MV-4-11 (cell line): ENCODE measurements at places on chromosomes 3 and 15.

- no peak for DNase-seq
Observed at GRCh38 chr3:183987000-183987600, 30.6 kb downstream of the ABCC5 start.

DNA sequence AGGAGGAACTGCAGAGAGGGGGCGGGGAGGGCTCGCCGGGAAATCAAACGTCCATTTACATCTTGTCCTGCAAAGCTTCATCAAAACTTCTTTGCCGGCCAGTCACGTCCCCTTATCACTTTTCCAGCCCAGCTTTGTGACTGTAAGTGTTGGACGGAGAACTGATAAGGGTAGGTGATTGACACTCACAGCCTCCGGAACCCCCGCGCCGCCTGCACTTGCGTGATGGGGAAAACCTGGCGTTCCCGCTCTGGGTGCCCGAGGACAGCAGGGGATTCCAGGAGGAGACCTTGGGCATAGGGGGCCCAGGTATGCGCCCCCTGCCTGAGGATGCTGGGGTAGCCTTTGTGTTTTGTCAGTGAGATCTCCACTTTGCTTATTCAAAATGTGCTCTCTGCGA, 72.8 kb upstream of the ANKRD34C start:
- DNase-seq: no peak

DNA sequence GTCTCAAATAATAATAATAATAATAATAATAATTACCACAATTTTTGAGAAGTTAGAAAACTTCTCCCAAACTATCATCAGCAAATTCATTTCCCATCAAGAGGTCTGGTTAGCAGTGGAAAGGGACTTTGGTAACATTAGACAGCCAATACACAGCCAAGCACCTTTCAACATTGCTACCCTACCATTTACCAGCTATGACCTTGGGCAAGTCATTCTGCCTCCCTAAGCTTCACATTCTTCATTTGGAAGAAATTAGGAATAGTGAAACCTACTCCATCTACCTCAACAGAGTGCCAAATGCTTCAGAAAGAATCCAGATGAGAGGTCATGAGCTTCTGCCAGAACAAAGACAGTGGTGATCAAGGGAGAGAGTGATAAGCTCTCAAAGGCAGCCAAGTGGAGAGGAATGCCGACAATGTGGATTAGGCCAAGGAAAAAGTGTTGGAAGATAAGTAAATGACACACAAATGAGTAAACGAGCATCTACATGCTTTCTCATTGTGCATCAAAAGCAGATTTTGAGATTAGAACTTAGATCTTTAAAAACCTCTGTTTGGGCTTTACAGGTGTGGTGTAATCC, 42.9 kb upstream of the LPP start:
- DNase-seq: no peak

DNA sequence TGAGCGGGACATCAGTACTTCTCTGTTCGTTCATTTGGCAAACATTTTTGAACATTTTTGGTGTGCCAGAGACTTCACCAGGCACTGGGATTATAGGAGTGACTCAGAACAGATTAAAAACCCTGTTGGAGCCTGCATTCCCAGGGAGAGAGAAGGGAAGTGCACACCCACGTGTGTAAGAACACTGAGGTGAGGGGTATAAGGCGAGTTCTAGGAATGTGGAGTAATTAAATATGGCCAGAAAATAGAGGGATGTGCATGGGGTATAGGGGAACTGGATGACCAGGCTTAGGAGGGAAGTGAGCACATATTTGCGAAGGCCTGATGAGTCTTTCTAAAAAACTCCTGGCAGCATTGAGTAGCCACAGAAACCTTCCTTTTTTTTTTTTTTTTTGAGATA, 401.2 kb upstream of the C2CD4B start:
- DNase-seq: no peak

- DNase-seq: no peak
Observed at GRCh38 chr3:74789111-74789510, 174.7 kb upstream of the CNTN3 start.

DNA sequence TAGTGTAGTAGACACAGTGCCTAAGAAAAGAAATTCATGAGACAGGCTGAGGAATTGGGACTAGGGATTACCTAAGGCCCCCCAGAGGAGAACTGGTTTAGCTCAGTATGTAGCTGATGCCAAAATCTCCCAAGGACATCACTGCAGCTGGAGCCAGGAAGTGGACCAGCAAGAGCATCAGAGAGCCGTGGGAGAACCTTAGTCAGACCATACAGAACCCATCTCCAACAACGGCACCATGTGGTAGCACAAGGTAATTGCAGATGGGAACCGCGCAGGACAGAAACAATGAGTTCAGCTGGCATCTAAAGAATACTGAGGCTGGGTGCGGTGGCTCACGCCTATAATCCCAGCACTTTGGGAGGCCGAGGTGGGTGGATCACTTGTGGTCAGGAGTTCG, 81.7 kb downstream of the WNT5A start:
- DNase-seq: no peak

GRCh38 chr3:53775834-53776251, 70.4 kb downstream of the CHDH start:
- DNase-seq: no peak

GRCh38 chr15:66698318-66698961, 3.6 kb upstream of the SMAD6 start:
- peak; percentile 53 for DNase-seq

GRCh38 chr3:184924547-184924946, 112.6 kb downstream of the VPS8 start:
- DNase-seq: no peak

DNA sequence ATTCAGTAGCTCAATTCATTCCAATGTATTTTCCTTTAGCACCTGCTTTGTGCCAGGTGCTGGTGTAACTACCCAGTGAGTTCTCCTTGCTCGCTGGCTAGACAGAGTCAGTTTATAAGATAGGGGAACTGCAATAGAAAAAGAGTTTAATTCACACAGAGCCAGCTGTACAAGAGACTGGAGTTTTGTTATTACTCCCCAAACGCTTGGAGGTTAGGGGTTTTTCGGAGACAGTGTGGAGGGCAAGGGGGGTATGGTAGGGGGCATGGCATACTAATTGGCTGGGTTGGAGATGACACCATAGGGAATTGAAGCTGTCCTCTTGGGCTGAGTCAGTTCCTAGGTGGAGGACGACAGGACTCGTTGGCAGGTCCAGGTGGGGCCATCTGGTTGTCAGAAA, 5.4 kb upstream of the CFAP91 start:
- DNase-seq: no peak

DNA sequence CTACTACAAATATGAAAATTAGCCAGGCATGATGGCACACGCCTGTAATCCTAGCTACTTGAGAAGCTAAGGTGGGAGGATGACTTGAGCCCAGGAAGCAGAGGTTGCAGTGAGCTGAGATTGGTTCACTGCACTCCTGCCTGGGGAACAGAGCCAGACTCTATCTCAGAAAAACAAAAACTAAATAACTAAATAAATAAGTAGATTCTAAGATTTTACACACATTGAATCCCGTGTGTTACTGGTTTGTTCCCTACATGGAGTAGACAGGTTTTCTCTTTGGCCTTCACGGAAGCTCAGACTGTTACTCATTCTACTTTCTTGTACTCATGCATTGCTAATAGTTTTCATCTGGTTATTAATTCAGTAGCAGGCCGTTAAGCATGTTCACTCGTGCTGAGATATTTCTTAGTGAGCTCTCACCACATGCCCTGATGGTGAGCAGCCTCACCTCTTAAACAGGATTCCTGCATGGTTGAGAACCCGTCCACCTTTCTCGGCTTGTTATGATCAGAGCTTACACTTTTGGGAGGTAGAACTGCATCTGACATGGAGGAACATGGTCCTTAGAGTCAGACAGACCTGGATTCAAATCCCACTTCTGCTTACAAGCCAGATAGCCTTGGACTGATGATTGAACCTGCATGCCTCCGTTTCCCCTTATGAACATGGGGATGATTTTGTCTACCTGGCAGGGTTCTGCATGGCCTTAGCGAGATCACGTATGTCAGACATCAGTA, 49.1 kb downstream of the CMTM7 start:
- no peak for DNase-seq
